ENCODE measurements at places on chromosomes 13 and 19.

DNA sequence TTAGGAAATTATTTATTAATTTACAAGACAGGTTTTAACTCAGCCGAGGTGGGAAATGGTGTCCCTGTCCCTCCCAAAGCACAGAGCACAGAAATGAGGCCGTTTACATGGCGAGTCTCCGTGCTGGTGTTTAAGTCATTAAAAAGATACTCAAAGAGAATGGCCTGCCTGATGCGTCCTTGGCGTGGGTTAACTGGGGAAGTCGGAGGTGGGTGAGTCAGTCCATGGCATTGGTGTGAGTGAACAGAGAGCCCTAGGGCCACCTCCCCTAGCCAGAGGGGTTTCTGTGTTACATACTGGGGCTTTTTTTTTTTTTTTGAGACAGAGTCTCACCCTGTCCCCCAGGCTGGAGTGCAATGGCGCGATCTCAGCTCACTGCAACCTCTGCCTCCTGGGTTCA is 3.9 kb downstream of the FEM1A start:
- DNase-seq: no peak

DNA sequence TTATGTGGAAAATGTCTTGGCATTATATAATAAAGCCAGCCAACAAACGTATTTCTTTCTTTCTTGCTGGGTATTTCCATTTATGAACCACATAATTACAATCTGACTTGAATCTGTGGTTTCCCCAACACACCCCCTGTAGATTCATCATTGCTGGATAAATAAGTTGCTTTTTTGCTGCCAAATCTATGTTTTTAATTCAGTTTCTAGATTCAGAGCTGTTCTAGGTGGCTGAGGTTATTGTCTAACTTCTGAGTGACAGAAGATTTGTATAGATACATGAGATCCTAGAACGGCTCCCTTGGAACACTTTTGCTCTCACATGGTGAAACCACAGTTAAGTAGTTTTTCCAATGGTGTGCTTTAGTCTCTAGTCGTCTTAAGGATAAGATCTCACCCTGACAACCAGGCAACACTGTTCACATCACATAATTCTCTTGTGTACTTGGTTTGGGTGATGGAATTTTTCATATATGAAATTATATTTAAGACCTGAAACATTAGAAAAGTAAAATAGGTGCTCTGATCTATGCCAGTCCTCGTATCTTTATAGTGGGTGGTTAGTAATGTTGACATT is 239.1 kb downstream of the KLF12 start:
- DNase-seq: no peak

- no peak for DNase-seq
These were observed 114.4 kb downstream of the ZDHHC20 start for GRCh38 chr13:21344662-21345176.

DNA sequence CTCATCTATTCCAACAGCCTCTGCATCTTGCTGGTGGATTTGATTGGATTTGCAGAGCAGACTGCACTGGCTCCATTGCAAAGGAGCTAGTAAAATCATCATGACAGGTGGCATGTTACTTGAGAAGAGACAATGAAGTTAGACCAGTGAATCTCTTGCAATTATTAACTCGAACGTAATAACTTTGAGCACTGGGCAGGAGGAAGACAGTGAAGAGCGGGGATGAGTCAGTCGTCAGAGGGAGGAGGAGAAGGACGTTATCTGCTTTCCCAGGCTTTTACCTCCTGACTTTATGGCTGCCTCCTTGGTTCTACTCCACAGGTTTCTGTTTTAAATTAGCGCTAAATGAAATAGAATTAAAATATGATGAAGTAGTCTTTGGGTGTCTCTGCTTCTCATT is 257.8 kb upstream of the IPO5 start:
- DNase-seq: no peak

- no peak for DNase-seq
These were observed 126.7 kb downstream of the STARD13 start for GRCh38 chr13:33158816-33159215.

- no peak for DNase-seq
These were observed 1.4 kb upstream of the MAG start for GRCh38 chr19:35290381-35291127.

DNA sequence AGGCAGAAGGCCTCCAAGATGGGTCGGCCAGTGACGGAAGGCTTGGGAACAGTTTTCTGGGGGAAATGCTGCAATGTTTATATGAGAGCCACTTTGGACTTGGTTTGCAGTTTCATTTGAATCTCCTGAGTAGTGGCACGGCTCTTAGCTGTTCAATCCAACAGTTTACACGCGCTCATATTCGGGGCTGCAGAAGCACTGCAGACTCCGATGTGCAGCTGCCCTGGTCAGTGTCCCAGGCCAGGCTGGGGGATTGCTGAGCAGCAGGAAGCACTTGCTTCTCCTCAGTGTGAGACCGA is 31.7 kb downstream of the CEBPG start:
- DNase-seq: no peak

DNA sequence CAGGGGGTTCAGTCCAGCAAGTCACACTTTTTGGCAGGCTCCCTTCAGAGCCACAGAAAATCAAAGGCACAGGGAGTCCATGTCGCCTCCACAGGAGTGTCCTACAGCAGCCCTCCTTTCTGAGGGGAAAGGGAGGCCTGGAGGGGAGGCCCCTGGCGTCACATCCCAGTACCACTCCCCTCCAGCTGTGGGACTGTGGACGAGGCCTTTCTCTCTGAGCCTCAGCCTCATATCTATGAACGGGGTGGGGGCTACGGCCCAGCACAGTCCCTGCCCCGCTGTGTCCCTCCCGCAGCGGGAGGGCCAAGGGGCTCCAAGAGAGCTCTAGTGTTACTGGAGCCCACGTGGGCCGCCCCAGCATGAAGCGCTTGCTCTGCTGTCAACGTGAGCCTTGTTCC is 23.8 kb downstream of the PEPD start:
- DNase-seq: no peak

DNA sequence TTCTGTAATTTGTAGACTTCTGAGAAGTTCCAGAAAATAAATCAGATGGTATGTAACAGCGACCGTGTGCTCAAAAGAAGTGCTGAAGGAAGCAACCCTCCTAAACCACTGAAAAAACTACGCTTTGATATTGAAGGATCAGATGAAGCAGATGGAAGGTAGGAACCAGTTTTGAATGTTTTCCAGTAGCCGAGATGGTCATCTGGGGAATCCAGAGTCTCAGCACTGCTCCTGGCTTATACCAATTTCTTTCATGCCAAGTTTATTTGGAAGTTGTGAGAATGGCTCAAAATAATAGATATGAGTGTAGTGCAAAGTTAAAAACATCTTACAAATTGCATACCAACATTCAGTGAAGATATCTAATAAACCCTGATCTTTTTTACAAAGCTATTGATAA is 56.2 kb downstream of the RCBTB2 start:
- DNase-seq: no peak

GRCh38 chr19:41905273-41906002 is 22.5 kb downstream of the ARHGEF1 start:
- DNase-seq: no peak

DNA sequence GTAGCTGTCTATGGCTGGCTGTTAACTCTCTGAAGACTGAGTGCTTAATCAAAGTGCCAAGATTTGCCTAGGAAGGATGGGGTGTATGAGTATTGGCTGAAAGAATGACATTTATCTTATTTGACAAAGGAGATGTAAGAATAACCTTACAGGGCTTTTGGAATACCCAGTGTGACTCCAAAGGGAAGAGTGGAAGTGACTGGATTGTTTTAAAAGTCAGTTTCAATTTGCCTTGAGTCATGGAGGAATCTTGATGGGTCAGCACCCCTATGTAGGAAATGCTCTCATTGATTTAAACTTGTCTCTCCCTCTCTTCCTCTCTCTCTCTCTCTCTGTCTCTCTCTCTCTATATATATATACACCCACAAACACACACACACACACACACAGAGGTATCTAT is 118.4 kb upstream of the CLDN10 start:
- no peak for DNase-seq

GRCh38 chr19:35226748-35227147 is 1.8 kb downstream of the FAM187B start:
- no peak for DNase-seq

GRCh38 chr19:35755550-35756376 is 1.1 kb downstream of the HSPB6 start:
- DNase-seq: no peak

- no peak for DNase-seq
These were observed 7.1 kb upstream of the CIRBP start for GRCh38 chr19:1261798-1262622.

- no peak for DNase-seq
These were observed 153.9 kb downstream of the TEX29 start for GRCh38 chr13:111474136-111475002.

DNA sequence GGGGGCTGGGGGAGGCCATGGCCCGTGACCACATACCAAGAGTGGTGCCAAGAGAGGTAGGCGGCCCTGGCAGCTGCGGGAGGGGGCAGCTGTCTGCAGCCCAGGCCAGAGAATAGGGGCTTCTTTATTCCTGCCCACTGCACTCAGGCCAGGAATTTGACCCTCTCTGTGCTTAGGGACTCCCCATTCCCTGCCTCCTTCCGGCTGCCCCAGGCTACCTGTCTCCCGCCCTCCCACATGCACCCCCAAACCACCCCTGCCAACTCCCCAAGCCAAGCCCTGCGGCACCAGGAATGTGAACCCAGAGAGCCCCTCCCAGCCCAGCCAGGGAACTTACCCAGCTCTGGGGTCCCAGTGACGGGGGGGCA is 687 bp downstream of the PLEKHA4 start:
- no peak for DNase-seq

- DNase-seq: no peak
These were observed 186.1 kb upstream of the KLF12 start for GRCh38 chr13:74320282-74320681.

- no peak for DNase-seq
These were observed 8.9 kb downstream of the FPR1 start for GRCh38 chr19:51742789-51743188.

DNA sequence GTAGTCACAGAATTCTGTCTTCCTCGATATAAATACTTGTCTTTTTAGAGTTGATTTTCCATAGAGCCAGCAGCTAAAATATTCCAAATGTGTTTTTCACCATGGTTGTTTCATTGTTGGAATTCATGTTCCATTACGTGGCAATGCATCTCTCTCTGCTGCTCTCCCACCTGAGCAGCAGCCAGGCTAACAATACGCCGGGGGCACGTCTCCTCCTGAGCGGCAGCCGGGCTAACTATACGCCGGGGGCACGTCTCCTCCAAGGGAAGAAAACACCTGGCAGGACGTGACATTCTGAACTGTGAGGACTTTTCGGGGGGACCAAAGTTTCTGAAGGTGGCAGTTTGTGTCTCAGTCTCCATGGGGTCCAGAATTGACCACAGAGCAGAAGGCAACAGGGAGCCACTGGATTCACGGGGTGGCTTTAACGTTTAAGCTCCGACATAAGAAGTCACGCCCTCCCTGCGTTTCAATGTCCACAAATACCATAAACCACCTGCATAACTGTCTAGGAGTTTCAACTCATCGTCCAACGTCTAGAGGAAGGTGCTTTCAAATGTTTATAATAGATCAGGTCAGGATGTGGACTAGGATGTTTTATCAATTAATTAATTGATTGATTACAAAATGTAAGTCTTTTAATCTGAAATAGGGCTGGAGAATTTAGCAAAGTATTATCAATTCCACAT is 15.1 kb downstream of the PLPP2 start:
- no peak for DNase-seq

GRCh38 chr13:68124437-68125086 is 894.4 kb upstream of the PCDH9 start:
- no peak for DNase-seq

DNA sequence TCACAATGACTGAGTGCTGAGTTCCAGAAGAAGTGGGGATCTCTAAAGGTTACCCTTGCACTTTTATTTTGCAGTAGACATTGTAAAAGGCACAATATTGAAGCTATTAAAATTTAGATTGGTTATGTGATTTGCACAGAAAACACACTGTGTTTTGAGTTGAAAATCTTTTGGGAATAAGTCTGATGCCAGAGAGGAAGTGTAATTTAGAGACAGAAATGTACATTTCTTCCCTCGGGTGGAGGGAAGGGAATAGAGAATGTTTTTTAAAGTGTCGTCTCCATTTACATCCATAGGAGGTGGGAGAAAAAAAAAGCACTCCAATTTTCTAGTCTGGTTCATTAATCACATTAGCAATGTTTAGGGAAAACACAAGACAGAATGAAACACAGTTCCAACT is 465.8 kb downstream of the OLFM4 start:
- DNase-seq: no peak

DNA sequence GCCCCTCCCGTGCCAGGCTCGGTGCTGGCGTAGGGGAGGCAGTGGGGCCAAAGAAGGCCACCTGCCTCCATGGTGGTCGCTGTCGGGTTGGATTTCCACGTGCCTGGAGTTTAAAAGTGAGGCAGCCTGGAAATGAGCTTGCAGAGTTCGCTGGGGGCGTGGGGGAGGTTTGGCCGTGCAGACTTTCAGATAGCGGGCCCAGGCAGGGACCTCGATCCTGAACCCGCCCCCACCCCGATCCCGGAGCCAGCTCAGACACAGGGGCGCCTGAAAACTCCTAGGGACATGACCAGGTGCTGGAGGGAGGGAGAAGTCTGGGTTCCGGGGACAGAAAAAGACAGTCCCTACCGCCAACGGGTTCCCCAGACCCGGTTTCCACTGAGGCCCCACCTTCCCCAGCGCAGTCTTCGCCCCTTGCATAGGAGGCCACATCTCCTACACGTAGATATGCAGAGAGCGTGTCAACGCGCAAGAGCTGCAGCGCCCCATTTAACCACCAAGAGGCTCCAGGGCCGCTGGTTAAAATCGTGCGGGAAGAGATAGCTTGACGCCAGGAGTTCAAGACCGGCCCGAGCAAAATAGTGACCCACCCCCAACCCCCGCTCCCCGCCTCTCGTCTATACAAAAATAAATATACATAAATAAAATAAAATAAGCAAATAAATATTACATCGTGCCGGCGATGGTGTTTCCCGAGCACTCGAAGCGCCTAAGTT is 8.5 kb downstream of the CCDC8 start:
- no peak for DNase-seq
